NCI-H2107 (cell line): ENCODE measurements at places on chromosomes 12 and 14.

GRCh38 chr14:71588028-71588427, 344.2 kb upstream of the RGS6 start:
- DNase-seq, result no peak

DNA sequence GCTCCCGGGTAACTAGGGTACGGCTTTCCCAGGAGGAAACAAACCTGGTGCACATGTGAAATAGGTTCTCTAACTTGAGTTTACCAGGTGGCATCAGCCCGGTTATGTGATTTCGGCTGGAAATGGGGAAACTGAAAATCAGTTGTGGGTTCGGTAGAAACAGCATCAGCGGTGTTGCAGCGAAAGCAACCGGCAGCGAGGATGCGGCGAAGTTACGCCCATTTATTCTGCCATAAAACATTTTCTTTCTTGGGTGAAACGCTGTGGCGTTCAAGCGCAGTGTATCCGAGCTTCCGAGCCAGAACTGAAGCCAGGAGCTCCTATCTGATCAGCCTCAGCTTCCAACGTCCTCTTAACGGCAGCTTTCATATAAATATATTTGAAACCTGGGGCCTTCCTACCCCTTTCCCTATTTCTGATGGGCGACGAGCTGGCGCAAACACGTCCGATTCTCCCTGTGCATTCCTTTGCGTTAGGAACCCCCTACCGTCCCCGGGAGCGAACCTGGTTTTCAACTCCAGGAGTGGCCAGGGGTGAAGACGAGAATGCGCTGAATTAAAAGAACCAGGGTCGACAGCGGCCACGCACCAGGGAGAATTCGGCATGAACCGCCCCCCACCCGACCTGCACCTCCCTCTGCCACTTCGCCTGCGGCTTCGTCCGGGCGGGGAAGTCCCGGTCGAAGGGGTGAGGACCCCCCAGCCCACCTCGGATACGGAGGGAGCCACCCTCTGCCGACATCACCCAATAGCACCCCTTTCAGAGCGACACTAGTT, 1.6 kb downstream of the DPF3 start:
- no peak for DNase-seq

DNA sequence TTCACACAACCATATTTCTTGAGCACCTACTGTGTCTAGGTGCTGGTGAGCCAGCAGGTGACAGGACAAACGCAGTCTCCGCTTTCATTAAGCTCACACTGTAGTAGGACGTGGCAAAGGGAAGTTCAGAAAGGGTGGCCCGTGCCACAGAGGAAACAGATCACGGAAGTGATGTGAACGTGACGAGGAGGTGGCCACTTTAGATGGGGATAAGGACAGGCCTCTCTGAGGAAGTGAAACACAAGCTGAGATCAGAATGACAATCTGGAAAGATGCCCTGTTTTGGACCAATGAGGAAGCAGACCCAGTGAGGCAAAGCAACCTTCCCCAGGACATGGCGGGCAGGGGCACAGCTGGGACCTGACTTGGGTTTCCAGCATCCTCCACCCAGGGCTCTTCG, 127.4 kb upstream of the PRMT8 start:
- no peak for DNase-seq

DNA sequence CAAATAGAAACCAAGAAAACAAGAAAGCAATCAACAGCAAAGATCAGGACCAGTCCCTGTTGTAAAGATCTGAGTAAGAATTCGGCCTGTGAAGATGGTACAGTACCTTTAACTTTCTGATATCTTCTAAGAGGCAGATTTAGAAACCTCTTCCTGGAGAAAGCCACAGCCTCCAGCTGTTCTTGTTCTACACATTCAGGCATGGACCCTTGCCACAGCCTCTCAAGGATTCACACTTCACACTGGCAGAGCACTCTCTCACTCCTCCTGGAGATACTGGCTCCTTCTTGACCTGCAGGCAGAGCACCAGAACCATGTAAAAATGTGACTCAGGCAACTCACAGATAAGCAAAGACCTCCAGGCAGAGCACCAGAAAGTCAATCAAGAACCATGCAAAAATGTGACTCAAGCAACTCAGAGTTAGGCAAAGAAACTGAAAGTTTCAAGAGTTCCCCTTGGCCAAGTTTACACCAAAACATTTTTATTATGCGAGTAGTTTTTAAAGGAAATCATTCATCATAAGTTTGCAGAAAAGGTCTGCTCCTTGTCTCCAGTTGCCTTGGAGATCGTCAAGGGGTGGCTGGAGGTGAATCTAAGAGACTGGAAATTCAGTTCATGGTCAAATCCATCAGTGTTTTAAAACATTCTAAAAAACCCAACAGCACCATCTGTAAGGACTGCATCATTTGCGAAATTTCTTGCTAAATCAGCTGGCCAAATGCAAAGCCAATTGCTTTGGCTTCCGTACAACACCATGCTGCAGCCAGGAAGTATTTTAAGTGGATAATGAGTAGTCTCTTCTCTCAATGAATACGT, 119.3 kb upstream of the MDM1 start:
- no peak for DNase-seq

GRCh38 chr14:68402525-68403101, 390.3 kb downstream of the ZFP36L1 start:
- no peak for DNase-seq

GRCh38 chr12:52980096-52980649, 26.1 kb upstream of the EIF4B start:
- DNase-seq, result no peak

DNA sequence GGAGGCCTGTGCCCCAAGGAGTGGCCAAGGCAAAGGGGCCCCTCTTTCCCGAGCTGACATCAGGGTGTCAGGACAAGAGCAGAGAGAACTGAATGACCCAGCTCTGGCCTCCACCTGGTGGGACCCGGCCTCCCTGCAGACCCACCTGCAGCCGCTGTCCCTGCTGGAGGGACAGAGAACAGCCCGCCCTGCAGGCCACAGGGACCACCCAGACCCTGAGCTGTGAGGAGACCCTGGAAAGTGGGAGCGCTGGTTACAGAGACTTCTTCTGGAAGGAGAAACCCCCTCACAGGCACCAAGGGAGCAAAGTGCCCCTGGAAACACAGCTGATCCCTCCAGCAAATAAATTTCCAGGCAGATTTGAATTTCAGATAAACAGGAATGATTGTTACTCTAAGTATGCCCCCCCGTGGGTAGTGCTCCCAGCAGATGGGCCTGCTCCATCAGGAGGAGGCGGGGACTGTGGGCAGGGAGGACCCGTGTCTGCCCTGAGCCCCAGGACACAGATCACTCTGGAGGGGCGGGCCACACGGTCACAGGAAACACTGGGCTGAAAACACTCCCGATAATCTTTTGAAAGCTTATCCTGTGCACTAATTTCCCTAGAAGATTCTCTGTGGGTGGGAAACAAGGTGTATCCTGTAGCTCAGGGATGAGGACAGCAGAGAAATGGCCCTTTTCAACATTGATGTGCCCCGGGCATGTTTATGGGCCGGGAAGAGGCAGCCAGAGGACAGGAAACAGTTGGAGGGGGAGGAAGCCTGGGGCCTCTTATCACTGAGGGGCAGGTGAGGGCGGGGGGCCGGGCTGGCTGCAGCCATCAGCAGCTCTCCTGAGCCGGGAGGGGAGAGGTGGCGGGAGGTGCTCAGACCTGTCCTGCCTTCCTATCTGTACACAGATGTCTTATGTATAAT, 276.0 kb downstream of the ADGRD1 start:
- no peak for DNase-seq

DNA sequence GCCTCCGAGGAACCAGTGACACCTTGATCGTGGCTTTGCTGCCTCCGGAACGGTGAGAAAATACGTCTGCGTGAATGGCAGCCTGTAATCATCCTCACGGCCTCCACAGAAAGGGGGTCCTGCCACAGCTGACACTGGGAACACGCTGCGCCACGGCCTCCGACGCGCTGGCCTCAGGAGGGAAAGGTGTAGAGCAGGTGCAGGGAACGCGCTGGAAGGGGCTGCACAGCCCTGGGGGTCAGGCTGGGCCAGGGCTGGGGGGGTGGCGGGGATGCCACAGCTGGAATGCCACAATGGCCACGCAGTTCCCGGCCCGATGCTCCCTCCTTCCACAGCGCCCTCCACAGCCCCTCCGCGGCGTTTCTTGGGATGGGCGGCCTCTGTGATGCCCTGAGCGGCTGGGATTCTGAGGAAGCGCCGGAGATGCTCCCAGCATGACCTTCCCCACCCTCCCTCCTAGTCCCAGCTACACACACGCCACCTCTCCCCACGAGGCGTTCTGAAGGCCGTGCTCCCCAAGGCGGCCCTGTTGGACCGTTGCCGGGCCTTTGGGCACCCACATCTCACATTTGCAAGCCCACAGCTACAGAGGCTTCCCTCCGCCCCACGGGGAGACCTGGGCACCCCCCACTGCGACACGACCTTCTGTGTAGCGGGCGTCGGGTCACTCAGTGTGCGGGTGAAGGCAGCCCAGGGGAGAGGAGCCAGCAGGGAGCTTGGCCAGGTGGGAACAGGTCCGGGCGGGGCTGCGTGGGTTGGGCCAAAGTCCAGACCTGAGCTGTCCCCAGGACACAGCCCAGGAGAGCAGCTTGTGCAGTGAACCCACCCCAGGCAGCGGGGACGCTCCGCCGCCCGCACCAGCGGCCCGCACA, 31.8 kb upstream of the GALNT9 start:
- DNase-seq, result no peak

DNA sequence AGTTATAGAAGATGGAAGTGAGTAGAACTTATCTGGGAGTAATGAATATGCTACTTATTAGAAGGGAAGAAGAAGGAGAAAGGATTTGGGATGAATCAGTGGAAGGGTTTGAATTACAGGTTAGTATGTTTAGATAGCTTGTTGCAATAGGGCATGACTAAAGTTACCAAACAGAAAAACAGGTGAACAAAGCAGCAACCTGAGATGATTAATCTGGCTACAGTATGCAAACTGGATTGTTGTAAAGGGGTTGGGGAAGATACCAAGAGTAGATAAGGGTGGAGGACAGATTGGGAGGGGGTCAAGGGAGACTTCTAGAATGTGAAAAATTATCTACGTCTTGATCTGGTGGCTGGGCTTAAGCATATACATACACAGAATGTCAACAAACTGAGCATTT, 73.4 kb upstream of the CLEC14A start:
- no peak for DNase-seq

- no peak for DNase-seq
Observed at GRCh38 chr12:15474766-15475165, 152.5 kb downstream of the PTPRO start.

GRCh38 chr14:68856572-68856971, 63.7 kb upstream of the ZFP36L1 start:
- no peak for DNase-seq

GRCh38 chr14:61332658-61333029, 11.3 kb downstream of the PRKCH start:
- no peak for DNase-seq

- no peak for DNase-seq
Observed at GRCh38 chr12:38056701-38057689, 259.6 kb upstream of the ALG10B start.

DNA sequence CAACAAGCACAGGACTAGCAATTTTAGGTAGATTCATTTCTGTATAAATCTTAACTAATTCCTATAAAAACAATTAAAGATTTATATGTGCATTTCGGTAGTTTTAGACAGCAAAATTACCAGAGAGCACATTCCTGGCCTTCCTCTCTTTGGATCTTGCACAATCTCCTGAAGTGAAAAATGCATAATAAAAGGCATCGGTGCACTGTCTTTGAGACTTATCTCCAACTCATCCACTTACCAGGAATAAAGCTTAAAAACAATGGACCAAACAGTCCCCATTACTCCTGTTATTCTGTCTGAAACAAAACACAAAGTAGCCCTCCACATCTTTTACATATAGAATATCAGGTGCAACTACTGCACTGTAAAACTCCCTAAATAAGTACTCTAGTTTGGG, 69.3 kb downstream of the HECTD1 start:
- no peak for DNase-seq

DNA sequence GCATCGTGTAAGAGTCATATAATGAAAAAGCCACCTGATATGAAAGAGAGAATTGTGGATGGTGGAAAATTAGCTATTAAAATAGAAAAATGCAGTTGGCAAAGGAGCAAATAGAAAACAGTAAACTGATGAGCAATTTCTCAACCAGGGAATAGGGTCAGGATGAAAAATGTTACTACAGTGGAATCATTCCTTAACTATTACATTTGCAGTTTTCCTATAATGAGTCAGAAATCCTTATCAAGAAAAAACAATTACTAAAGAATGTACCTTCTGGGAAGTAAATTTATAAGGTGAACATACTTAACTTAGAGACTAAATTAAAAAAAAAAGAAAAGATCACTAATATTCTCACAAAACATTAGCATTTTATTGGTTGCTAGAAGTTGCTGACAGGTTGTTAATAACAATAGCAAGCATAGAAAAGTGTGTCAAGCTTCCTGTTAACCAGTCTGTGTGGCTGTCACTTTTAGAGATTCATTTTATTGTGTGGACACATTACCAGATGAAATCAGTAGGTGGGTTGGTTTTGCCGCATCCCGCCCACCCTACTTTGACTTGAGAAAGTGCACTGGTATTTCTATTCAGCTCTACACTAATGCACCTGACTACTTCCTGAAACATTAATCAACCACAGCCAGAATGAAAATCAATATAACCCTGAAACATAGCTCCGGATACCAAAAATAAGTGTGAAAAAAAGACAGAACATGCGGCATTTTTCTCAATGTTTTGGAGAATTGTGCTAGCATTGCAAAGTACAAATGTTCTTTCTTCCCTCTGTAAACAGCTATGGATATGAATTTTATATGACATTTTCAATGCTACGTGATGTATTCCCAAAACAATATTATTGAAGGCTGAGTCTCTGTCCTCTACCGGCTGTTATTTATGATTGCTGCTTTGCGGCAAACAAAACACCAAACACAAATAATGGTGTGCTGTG, 576.7 kb downstream of the SLC16A7 start:
- no peak for DNase-seq

GRCh38 chr14:23160924-23161522, 22.4 kb downstream of the SLC7A8 start:
- no peak for DNase-seq

- no peak for DNase-seq
Observed at GRCh38 chr14:71290301-71290700, 383.0 kb downstream of the PCNX1 start.

DNA sequence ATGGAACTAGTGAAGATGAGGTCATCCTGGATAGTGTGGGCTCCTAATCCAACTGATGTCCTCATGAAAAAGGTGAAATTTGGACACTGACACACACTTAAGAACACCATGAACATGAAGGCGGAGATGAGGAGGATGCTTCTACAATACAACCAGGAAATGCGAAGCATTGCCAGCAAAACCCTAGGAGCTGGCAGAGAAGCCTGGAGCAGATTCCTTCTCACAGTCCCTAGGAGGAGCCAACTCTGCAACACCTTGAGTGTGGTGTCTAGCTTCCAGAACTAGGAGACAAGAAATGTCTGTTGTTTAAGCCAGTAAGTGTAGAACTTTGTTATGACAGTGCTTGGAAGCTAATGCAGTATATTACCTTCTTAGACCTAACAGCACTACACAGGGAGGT, 191.9 kb upstream of the PWP1 start:
- no peak for DNase-seq

DNA sequence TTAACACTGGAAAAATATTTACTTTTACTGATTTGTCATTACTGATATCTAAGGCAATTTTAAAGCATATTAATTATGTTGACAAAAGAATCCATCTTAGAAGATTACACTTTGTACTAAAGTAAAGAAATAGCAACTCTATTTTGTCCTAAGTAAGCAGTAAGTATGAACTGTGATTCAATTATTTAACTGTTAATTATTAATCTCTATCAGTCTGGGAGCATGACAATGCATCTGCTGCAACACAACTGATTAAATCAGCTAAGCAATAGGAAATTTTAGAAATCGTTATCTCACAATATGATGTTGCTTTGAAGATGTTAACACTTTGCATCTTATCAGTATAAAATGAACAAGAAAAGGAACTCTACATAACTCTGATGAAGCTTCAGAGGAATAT, 172.3 kb downstream of the DPY19L2 start:
- no peak for DNase-seq
